Thoracic aorta (tissue), 2 donors: ENCODE measurements at places on chromosomes 4 and X. TPM values are rescaled to one million over a fixed set of nuclear protein-coding genes. Genes with fewer than 3 reads are reported as not detected.

GRCh38 chr4:30743897-30744296, 23.7 kb downstream of the PCDH7 start:
- no peak overlapping the region for H3K4me3 ChIP-seq
- H3K27ac ChIP-seq = peak overlapping the region; percentile 52
- H3K4me1 ChIP-seq = peaks cover 76% of the 10 kb centered on the region
- DNase-seq = no peak
- no peaks in the 10 kb centered on the region for H3K36me3 ChIP-seq

DNA sequence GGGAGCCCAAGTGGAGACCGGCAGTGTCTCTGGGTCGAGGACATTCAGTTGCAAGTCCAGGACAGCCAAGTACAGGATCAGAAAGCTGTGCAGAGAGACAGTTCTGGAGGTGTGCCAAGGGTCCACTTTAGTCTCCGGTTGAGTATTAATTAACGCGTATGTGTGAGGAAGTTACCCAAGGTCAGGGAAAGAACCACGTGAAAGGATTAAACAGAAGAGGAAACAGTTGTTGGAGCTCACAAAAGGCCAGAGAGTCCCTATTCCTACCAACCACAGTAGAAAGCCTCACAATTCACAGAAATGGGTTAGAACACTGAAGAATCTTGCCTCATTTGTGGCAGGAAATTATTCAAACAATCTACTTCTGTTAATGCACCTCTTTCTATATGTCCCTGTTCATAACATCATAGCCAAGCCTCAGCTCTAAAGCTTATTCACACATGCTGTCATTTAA, 17.9 kb upstream of the NSUN7 start:
- DNase-seq = no peak
- peak overlapping the region; percentile 17 for H3K27ac ChIP-seq
- H3K36me3 ChIP-seq = no peaks in the 10 kb centered on the region
- no peaks in the 10 kb centered on the region for H3K4me1 ChIP-seq
- no peaks in the 10 kb centered on the region for H3K27me3 ChIP-seq
- H3K4me3 ChIP-seq = no peak overlapping the region

- H3K27ac ChIP-seq = no peak overlapping the region
- no peaks in the 10 kb centered on the region for H3K4me1 ChIP-seq
- H3K4me3 ChIP-seq = no peak overlapping the region
- H3K27me3 ChIP-seq = no peaks in the 10 kb centered on the region
- no peak for DNase-seq
- no peaks in the 10 kb centered on the region for H3K36me3 ChIP-seq
These were observed 419.9 kb upstream of the SLIT2 start for GRCh38 chr4:19831644-19832285.

GRCh38 chrX:129099207-129099606, 424.1 kb downstream of the SMARCA1 start:
- H3K4me3 ChIP-seq = no peak overlapping the region
- no peak for DNase-seq
- H3K27me3 ChIP-seq = no peaks in the 10 kb centered on the region
- no peaks in the 10 kb centered on the region for H3K36me3 ChIP-seq

GRCh38 chr4:1405636-1406393, 427 bp downstream of the NKX1-1 start:
- H3K36me3 ChIP-seq = no peaks in the 10 kb centered on the region
- H3K4me3 ChIP-seq = no peak overlapping the region

GRCh38 chr4:55214172-55214571, 88.8 kb upstream of the KDR start:
- DNase-seq = no peak
- H3K36me3 ChIP-seq = no peaks in the 10 kb centered on the region
- H3K27ac ChIP-seq = no peak overlapping the region
- no peak overlapping the region for H3K4me3 ChIP-seq
- no peaks in the 10 kb centered on the region for H3K27me3 ChIP-seq

DNA sequence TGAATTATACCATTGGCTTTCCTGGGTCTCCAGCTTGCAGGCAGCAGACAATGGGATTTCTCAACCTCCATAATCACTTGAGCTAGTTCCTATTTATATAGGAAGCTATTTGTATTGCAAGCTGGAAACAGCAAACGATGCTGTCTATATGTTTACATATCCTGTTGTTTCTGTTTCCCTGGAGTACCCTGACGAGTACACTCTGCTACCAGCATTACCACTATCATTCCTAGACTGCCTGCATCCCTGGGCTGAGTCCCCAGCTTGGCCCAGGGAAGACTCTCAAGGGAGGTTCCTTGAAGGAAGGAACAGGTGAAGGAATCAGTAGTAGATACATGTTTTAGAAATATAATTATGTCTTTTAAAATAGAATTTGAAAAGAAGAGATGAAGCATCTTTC, 81.4 kb downstream of the EVC2 start:
- peaks cover 68% of the 10 kb centered on the region for H3K36me3 ChIP-seq
- no peaks in the 10 kb centered on the region for H3K4me1 ChIP-seq
- no peak overlapping the region for H3K27ac ChIP-seq
- DNase-seq = no peak

DNA sequence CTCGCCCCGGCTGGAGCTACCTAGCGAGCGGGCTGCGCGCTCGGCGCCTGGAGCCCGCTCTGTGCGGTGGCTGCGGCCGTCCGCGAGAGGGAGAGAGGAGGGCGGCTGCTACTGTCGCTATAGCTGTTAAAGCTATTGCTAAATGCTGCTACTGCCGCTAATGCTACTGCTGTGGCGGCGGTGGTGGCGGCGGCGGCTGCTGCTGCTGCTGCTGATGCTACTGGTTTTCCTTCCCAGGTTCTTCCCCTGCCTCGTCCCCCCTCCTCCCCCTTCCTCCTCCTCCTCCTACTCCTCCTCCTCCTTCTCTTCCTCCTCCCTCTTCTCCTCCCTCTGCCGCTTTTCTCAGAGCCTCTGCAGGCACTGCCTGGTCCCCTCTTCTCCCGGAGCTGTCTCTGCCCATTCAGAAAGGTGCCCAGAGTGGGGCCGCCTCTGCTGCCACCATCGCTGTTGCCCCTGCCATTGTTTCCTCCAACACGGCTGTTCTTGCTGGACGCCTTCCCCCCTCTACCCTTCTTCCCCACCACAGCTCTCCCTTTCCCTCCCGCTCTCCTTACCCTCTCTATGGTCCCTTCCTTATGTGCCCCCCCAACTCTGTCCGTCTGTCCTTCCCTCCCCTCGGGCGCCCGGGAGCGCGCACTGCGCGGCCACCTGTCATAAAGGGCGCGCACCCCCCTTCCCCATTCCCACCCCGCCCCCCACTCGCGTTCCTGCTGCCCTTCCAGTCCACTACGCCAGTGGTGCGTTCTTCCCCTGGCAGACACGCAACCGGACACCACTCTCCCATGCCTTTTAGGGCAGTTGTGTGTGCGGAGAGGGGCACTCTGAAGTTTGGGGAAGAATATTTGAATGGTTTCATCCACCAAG, at the start of gene NEXMIF:
Gene NEXMIF, minus strand, starts transcription at position 228 of the 864 bp plus-strand sequence.
- no peak for DNase-seq
- peak within 1 kb of the TSS; percentile 65 for H3K27ac ChIP-seq
- no peaks in the 10 kb centered on the region for H3K4me1 ChIP-seq
- H3K36me3 ChIP-seq = no peaks in the 10 kb centered on the region

- no peak overlapping the region for H3K4me3 ChIP-seq
- H3K36me3 ChIP-seq = no peaks in the 10 kb centered on the region
- DNase-seq = no peak
- H3K27me3 ChIP-seq = no peaks in the 10 kb centered on the region
- no peak overlapping the region for H3K27ac ChIP-seq
These were observed 627.4 kb upstream of the EPHA5 start for GRCh38 chr4:66297703-66298102.

GRCh38 chr4:153185331-153185852, 18.9 kb upstream of the TRIM2 start:
- H3K4me3 ChIP-seq = no peak overlapping the region
- no peaks in the 10 kb centered on the region for H3K27me3 ChIP-seq
- H3K36me3 ChIP-seq = no peaks in the 10 kb centered on the region
- H3K27ac ChIP-seq = no peak overlapping the region
- H3K4me1 ChIP-seq = no peaks in the 10 kb centered on the region

GAGE2A gene
- total RNA-seq = not detected

PROM1 gene
- total RNA-seq = 3.2 TPM
